ENCODE measurements at places on chromosomes 13 and 19.

DNA sequence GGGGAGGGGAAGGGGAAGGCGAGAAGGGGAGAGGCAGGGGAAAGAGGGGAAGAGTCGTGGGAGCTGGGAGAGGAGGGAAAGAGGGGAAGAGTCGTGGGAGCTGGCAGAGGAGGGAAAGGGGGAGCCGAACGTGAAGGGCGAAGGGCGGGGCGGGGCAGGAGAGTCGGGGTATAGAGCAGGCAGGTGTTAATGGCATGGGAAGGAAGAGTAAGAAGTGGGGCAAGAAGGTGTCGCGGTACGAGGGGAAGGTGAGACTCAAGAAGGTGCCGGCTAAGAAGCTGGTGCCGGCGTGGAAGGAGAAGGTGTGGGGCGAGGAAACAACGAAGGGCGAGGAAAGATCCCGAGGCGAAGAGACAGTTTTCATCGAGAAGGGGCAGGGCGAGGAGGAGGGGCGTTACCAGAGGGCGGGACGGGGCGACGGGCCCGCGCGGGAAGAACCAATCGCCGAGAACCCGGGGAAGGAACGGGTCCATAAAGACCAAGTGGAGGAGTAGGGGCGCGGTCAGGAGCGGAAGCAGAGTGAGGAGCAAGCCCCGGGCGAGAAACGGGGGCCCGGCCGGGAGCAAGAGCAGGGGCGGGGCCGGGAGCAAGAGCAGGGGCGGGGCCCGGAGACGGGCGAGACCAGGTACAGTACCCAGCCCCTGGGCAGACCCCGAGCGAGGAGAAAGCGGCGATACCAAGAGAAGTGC lies 463 bp downstream of the CATSPERG start:
- peak; percentile 96 for DNase-seq

GRCh38 chr19:17615889-17616685 lies 60.6 kb downstream of the COLGALT1 start:
- DNase-seq, result no peak

DNA sequence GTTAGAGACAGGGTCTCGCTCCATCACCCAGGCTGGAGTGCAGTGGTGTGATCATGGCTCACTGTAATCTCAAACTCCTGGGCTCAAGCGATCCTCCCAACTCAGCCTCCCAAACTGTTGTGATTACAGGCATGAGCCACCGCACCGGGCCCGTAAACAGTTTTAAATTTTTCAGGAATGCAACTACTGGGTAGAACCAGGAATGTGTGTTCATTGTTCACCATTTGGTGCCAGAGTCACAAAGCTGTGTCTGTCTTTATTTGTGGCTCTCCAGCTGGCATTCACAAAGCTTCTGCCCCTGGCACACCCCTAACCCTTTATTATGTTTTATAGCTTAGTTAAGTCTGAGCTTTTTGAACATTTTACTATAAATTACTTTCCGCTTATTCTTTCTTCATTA lies 19.8 kb upstream of the ACP7 start:
- DNase-seq, result no peak

DNA sequence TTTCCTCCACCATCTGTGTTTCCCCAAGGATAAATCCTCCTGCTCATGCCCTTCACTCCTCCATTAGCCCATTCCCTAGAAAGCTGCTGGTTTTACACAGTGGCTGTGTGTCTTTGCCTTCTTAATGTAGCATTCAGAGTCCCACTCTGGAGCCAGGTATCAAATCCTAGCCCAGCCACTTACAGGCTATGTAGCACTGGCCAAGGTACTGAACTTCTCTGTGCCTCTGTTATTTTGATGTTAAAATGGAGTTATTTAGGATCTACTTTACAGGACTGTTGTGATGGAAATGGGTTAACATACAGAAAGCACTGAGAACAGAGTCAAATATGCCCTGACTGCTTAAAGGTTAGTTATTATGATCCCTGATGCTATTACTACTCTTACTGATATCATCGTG lies 1.5 kb upstream of the ZSCAN4 start:
- DNase-seq, result no peak

- DNase-seq, result no peak
Measured at GRCh38 chr19:30204721-30205120, 167.5 kb upstream of the ZNF536 start.

DNA sequence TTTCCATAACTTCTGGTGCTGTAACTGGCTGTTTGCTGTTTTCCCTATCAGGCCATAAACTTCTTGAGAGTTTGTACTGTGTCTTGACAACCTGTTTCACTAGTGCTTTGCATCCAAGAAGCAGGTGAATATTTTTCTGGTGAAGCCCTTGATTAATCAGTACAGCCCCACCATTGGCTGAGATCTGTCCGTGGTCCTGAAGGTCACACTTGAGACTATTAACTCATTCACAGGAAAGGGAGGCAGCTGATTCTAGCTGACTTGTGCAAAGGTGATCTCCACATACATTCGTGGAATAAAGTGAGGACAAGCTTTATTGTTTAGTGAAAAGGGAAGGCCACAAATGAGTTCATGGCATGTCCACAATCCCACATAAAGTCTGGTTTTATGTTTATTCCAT lies 61.4 kb upstream of the ZNF835 start:
- DNase-seq, result no peak

DNA sequence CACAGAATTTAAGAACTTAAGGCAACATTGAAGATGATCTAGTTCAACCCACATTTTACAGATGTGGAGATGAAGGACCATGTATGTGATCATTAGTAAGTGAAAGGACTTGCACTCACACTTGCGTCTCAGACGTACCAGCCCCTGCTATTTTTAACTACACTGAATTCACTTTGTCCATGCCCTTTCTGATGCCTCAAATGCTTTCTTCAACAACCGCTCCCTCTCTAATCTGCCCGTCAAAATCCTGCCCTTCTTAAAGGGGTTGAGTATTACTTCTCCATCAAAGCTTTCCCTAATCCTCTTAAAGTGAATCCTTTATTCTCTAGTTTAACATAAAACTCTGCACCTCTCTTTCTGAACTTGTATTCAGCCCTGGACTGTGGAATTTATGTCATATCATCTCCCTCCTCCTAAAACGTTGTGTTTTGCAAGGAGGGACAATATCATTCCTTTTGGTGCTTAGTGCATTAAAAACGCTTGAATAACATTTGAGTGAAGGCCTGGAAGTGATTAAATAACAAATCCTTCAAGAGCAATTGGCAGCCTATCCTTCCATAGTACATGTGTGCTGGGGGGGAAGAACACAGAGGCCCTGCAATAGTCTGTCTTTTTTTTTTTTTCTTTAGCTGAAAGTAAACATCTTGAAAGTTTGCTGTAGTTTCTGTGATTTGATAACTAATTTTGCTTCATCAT lies 493.3 kb downstream of the LMO7 start:
- DNase-seq, result no peak

- no peak for DNase-seq
Measured at GRCh38 chr19:19662344-19662743, 1.1 kb downstream of the ATP13A1 start.

DNA sequence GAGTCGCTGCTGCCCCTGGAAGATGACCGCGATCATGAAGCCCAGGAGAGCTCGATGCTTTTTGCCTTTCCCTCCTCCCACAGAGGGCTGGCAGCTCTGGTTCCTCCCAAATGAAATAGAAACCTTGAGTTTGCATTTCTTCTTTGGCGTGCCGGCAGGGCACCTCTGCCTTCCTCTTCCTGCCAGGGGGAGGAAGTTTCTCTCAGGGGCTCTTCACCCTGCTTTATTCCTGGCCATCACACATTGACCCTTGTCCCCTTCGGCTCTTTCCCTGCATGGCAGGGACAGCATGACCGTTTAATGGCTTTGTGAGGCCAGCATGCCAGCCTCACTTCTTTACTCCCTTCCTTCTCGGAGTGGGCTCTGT lies 47.9 kb downstream of the ACTN4 start:
- DNase-seq, result no peak

DNA sequence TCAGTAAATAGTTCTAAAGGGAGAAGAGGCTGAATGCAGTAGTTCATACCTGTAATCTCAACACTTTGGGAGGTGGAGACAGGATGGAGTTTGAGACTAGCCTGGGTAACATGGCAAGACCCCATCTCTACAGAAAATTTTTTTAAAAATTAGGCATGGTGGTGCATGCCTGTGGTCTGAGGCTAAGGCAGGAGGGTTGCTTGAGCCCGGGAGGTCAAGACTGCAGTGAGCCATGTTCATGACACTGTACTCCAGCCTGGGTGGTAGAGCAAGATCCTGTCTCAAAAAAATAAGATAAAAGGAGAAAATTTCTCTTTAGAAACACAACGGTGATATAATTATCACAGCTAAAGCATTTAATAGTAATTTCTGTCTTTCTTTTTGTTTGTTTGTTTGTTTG lies 57.1 kb downstream of the SIPA1L3 start:
- no peak for DNase-seq

DNA sequence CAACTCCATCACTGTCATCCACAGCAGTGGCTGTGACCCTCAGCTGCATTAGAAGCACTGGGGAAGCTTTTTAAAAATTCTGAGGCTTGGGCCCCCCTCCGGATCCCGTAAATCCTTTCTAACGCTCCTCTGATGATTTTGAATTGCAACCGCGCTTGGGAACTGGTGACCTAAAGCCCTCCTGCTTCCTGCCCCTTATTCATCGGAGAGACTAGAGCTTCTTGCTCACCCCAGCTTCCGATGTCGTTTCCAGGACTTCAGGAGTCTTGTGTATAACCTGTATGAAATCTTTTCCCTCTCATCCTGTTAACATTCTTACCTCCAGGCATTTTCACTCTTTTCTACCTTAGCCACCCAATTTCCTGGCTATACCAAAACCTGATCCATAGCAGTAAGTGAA lies 14.8 kb downstream of the ZAR1L start:
- DNase-seq, result no peak

DNA sequence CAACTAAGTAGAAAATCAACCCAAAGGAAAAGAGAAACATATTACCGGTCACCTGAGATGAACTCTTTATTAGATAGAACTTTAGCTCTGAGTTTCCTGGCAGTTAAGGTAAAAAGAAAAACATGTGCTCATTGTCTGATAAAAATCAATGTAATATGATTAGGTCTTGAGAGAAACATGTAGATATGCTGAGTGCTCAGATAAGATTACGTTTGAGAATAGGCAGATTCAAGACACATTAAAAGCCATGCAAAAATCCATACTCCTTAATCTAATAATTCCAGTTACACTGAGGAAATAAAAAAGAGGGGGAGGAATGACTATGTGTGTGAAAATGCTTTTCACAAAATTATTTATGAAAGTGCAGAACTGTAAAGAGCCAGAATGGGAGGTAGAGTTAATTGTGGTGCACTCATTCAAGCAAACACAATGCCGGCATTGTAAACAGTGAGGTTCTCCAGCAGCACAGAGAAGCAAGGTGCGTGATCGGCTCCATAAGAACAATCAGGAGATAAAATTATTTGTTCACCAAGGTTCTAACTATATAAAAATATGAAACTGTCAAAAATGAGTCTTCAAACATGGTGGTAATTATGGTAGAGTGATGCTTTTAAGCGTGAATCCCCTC lies 88.8 kb downstream of the MBNL2 start:
- DNase-seq, result peak; percentile 61

GRCh38 chr13:91417660-91418325 lies 19.4 kb downstream of the GPC5 start:
- DNase-seq, result no peak

- no peak for DNase-seq
Measured at GRCh38 chr13:26112843-26113242, 61.0 kb upstream of the SHISA2 start.

GRCh38 chr13:79439275-79439674 lies 33.2 kb upstream of the RBM26 start:
- no peak for DNase-seq

- no peak for DNase-seq
Measured at GRCh38 chr19:46353730-46354528, 7.0 kb downstream of the PPP5C start.

- DNase-seq, result no peak
Measured at GRCh38 chr13:112545856-112546255, 42.1 kb downstream of the TUBGCP3 start.

DNA sequence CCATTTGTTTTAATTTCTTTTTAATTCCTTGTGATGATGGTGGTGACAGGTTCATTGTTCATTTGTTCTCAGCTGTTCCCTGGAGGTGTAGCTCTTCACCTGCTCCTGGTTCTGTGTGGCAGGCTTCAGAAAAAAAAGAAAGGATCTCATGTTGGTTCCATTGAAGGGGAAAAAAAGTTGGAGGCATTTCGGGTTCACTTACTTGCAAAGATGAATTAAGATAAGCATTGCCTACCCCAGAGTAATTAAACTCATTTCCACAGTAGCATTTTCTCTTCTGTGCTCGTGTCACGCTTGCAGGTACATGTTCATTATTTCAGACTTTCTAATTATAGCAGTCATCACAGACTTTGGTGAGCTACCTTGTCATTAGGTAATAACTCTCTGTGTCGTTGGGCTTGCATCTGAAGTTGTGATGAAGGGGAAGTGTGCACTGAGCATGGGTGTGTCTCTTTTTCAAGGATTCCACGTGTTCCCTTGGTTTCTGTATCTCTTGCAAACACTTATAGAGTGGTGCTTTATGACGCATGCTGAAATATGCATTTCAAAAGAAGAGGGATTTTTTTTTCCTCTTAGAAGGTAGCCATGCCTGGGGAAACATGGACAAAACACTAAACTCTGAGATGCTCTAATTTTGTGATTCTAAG lies 69.1 kb downstream of the MTUS2 start:
- DNase-seq, result no peak

DNA sequence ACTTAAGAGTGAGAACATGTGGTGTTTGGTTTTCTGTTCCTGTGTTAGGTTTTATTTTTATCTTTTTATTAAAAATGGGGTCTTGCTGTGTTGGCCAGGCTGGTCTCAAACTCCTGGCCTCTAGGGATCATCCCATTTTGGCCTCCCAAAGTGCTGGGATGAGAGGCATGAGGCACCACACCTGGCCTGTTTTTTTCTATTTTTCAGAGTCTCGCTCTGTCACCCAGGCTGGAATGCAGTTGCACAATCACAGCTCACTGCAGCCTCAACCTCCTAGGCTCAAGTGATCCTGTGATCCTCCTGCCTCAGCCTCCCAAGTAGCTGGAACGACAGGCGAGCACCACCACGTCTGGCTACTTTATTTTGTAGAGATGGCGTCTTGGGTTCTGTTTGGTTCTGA lies 7.6 kb downstream of the ZNF574 start:
- DNase-seq, result no peak

GRCh38 chr19:49718511-49718910 lies 27.6 kb downstream of the CPT1C start:
- no peak for DNase-seq

- DNase-seq, result no peak
Measured at GRCh38 chr19:51652266-51652665, 5.6 kb upstream of the SIGLEC14 start.

DNA sequence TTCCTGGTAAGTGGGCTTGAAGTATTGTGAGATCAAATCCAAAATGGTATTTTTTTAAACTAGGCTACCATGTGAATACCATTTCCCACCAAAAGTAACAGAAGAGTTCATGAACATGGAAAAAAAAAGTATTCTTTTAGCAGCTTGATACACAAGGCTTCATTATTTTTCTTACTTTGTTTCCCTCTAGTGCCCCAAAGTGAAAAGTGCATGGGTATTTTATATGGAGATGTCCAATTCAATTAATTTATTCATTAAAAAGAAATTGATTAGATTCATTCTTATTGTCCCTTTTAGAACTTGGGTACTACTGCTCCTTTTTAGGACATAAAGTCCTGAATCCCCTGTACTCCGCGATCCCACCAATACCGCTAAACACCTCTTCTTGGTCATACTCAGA lies 28.6 kb upstream of the SCEL start:
- no peak for DNase-seq

GRCh38 chr13:24684600-24684998 lies 4.4 kb downstream of the ATP12A start:
- DNase-seq, result no peak

GRCh38 chr19:15871570-15871969 lies 26.3 kb downstream of the CYP4F2 start:
- DNase-seq, result peak; percentile 15

- no peak for DNase-seq
Measured at GRCh38 chr13:102779436-102780159, 6.0 kb upstream of the TEX30 start.

Measured in NCI-H526 treated with DMSO at 0.1 percent for 48 hours (cell line).